ENCODE measurements at places on chromosomes 5 and 9.

DNA sequence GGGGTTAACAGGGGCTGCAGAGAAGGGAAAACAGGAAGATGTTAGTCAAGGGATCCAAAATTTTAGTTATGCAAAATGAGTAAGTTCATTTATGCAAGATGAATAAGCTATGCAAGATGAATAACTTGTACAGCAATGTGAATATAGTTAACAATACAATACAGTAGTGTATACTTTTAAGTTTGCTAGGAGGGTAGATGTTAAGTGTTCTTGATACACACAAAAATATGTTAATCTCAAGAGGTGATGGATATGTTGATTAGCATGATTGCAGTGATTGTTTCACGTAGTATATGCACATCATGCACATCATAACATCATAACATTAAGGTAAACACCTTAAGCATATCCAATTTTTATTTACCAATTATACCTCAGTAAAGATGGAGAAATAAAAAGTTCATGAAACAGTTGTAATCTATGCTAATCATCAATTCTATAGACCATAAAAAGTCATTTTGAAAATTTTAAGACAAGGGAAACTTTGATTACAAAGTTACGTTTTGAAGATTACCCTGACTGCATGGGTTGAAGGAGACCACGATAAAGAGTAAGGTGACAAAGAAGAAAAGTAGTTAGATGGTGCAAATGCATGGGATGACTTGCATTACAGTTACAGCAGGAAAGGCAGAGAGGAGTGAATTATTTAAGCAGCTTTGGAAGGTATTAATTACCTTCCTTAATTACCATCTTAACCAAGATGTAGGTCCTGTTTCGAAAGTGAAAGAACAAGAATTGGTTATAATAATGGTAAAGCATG, 31.4 kb downstream of the FAM174A start:
- no peak for DNase-seq

DNA sequence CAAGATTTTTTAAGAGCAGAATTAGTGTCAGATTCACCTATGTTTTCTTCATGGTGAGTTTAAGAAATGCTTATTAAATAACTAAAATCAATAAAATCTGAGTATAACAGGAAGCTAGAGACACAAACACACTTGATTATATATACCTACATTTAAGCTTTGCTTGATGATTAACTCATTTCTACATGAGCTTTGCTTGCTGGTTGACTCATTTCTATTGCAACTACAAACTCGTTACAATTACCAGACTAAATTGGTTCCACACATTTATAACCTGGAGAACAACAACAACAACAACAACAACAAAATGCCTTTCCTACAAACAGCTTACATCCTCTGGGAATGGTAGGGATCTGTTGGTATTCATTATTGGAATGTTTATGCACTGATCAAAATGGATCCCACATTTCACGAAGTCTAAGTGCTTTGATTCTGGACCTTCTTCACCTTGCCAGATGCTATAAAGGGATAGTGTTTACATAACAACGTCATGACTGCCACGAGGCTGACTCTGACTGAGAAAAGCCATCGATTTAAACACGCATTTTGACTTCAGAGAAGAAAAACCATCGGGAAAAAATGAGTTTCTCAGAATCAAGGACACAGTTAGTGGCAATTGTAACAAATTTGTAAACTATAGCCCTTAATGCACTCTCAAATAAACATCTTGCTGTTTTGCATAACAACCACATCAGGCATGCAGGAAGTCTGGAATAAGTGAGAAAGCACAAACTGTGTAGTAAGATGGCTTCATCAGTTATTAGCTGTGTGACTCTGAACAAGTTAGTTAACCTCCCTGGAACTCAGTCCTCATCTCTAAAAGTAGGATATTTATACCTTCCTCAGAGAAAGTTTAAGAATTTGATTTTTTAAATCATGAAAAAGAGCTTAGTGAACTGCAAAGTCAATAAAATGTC, 49.8 kb downstream of the RASEF start:
- no peak for DNase-seq

GRCh38 chr5:90000351-90000750, 409.2 kb downstream of the CETN3 start:
- peak; percentile 5 for DNase-seq

DNA sequence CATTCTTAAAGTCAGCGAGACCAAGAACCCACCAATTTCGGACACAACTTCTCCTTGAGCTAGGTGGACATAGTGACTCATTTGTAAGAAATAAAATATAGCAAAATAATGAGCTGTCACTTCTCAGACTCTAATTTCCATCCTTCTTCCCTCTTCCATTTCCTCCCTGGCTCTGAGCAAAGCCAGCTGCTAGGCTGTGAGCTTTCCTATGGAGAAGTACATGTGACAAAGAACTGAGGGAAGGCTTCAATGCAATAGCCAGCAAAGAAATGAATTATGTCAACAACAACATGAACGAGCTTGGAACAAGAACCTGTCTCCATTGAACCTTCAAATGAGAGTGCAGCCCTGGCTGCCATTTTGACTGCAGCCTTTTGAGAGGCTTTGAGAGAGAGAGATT, 25.9 kb upstream of the SELENOP start:
- DNase-seq: peak; percentile 48

GRCh38 chr5:133801955-133802751, 166.3 kb downstream of the C5orf15 start:
- DNase-seq: no peak

GRCh38 chr5:106085556-106085955, 1585.2 kb downstream of the EFNA5 start:
- no peak for DNase-seq

DNA sequence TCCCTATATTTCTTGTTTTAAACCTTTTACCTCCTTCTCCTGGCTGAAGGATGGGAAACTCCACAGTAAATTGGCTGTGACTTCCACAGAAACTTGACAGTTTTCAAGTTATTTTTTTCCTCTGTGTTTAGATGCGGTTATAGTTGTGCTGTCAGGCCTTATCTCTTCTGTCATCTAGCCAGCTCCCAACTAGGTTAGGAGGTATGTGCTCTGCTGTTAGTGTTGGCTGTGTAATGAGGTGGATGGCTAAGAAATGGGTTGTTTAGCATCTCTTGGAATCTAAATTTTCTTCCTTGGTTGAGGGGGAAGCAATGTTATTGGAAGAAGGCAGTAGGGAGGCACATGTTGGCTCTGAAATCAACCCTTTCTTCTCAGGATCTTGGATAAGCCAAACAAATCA, 149.9 kb upstream of the RUSC2 start:
- DNase-seq: no peak

DNA sequence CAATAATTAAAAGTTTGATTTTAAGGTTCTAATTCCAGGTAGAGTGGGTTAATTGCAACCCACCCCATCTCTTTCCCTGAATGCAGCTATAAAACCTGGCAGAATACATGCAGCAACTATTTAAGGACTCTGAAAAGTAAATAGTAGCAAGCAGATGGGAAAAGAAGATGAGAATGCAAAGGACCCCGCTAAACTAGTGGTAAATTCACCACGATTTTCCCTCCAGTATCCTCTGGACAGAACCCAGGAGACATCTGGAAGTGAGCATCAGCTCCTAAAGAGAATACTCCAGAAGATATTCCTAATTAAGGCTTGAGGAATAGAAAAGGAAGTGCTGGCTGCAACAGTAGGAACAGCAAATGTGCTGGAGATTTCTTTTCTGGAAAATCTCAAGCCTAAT, 170.9 kb downstream of the FRMD3 start:
- no peak for DNase-seq

GRCh38 chr9:82488313-82489200, 500.0 kb downstream of the SPATA31D1 start:
- no peak for DNase-seq

DNA sequence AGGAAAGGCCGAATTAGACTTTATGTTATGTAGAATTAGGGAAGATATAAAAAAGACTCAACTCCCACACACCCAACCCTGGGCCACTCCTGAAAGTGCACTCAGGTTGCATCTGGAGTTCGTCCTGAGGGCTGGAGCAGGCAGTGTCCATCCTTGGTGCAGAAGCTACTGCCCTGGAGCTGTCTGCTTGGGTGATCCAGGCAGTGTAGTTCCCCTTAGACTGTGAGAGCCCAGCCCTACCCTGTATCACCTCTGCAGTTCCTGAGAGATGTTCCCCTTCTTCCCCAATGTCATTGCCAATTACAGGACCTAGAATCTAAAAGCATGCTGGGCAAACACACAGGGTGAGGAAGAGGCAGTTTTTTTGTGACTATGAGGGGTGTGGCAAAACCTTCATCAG, 368.3 kb upstream of the ST8SIA4 start:
- DNase-seq: no peak

DNA sequence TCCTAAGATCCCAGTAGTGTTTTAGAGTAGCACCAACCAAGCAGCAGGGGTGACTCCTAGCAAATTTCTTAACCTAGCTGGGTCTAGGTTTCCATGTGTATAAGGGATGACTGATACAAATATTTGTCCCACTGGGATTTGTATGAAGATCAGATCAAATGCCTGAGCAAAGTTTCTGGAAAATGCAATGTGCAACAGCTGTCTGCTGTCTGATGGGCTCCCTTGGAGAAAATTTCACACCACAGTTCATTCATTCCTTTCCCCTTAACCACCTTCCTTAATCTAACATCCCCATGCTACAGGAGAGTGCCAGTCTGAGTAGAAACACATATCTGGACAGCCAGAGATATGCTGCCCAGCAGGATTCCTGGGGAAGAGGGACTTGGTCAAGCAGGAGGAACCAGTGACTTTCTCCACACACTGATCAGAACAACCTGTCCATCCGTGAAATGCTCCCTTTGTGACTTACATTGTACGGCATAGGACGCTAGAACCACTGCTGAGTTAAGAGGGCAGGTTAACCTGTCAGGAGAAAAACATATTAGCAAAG, 53.3 kb downstream of the PTPN3 start:
- no peak for DNase-seq

- DNase-seq: no peak
Measured at GRCh38 chr5:161420521-161420920, 126.0 kb downstream of the GABRB2 start.

DNA sequence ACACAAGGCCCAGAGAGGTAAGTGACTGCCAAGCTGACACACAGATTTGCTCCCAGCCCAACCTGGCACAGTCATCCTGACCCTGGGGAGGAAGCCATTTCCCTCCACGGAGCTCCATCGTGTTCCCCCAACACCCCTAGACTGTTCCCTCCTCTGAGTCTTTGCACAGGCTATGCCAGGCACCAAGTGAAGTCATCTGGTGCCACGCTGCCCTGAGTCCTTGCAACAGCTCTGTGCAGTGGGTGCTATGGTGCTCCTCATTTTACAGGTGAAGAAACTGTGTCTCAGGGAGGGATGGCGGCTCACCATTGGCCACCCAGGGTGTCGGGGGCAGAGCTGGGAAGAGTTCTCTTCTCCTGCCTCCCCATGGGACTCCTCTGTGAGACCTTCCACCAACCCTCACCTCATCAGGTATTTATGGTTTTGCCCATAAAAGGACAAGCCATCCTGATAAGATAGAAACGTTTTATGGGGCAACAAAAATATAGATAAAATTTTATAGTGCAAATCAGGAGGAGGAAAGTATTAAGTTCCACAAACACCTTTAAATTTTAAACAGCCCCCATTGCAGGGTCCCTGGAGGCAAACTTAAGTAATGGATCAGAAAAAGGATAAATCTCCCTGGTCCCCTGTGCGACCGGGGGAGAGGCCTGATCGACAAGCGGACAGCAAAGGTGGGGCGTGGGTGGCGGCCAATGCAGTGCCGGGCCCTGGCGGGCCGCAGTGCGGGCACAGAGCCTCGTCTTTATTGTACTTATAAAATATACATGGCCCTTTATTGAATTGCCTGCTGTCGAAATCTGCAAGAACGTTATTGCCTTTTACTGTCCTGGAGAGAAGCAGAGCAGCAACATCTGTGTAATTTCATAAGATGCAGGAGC, 50.2 kb upstream of the ZBTB43 start:
- DNase-seq: no peak

- no peak for DNase-seq
Measured at GRCh38 chr5:17829456-17829855, 195.2 kb downstream of the TAF11L14 start.

- DNase-seq: no peak
Measured at GRCh38 chr5:573976-574375, 38.2 kb upstream of the CEP72 start.

DNA sequence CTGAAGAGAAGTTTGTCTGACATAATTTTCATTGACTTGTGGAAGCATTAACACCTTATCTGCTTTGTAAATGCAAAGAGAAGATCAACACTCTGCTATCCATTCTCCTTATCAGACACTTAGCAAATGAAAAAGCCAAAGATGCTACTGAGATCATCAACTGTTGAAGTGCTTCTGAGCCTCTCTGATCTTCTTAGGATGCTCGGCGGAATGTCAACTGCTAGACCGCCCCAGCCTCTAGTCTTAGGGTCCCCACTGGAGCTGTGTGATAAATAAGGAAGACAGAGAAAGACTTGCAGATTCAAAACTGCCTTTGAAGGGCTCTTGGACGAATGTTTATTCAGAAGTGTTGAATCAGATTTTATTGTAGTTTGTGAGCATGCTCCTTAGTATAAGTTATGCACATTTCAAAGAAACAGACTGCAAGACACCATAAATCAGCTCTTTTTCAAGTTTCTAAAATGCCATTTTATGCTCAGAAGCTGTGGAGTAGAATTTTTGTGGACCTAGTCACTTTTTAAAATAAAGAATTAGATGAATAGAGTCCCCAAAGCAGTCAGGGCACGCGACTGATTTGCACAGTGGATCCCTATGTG, 197.9 kb downstream of the DIRAS2 start:
- DNase-seq: no peak

Measured in suppressor macrophage (primary cell).